Muscle of arm (tissue), 14 donors: ENCODE measurements at places on chromosomes 12 and 14.

DNA sequence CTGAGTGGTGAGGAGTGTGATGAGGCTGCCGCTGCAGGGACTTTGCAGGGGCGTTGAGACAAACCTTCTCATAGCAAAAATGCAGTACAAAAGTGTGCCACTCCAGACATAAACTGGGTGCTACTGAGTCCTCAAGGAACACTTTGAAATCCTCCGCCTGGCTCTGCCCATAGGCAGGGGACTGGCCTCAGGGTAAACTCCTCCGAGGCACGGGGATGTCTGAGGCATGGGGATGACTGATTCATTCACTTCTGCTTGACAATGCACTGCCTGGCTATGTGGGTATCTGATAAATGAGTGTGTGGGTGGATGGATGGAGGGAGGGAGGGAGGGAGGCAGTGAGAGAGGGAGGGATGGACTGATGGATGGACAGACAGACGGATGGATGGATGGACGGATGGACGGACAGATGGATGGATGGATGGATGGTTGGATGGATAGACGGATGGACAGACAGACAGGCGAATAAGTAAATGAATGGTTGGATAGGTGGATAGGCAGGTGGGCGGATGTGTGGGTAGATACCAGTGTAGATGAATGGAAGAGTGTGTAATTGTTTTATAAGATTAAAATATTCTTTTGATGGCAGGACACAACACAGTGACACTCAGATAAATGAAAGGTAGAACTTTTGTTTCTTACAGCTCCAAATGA, 2.1 kb upstream of the BDKRB2 start:
- DNase-seq = no peak

- DNase-seq = no peak
Measured at GRCh38 chr14:89312932-89313331, 104.1 kb downstream of the FOXN3 start.

DNA sequence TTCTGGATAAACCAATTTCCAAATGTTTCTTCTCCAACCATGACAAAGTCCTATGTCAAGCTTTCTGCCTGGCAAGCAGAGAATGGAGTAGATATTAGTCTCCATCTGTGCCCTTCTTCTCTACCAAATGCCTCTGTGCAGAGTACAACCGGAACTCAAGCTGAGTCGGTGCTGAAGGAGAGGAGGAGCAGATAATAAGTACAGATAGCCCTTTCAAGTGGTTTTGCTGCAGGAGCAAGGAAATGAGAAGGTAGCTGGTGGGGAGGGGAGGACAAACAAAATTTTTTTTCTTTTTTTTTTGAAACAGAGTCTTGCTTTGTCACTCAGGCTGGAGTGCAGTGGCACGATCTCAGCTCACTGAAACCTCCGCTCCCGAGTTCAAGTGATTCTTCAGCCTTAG, 14.2 kb upstream of the HELB start:
- no peak for DNase-seq

GRCh38 chr14:99351166-99352007, 79.4 kb upstream of the BCL11B start:
- no peak for DNase-seq

- no peak for DNase-seq
Measured at GRCh38 chr12:18753481-18754123, 15.7 kb downstream of the CAPZA3 start.
